ENCODE measurements at places on chromosomes 12 and 14.

- no peak for DNase-seq
Observed at GRCh38 chr12:54522243-54522642, 24.7 kb downstream of the NCKAP1L start.

DNA sequence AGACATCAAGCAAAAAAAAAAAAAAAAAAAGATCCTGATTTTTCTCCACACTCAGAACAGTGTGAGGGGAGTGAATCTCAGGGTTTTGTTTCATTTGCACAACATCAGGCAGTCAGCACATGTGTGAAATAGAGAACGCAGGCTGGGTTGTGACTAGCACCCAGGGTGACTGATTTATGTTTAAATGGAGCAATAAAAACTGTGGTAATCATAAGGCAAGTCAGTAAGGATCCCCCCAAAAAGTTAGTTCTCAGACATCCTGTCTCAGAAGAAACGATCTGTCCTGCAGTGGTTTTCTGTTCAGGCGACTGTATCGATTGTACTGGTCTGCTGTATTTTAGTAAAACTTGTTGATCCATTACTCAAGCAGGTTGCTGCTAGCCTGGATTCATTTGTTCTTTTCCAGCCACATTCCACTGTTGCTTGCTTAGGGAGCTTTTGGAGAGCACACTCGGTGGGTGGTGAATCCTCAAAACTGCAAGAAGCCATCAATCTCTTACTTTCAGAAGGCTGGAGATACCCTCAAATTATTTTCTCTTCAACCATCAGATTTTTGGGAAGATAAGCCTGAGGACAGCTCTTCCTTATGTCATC is 107.1 kb downstream of the DACT1 start:
- no peak for DNase-seq

DNA sequence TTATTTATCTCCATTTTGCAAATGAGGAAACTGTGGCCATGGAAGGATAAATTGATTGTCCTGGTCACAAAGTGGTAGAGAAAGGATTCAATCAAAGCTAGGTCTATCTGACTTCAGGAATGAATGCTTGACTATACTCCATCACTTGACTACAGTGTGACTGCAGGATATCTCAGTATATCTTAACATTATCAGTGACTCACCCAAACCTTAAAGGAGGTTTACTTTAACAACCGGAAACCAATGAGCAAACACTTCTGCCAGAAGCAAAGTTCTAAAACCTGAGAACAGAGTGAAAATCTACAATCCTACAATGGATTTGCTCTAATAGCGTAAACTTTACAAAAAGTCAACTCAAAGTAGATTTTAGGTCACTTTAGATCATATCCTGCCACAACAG is 277.0 kb downstream of the CEP128 start:
- DNase-seq: no peak

GRCh38 chr14:83470959-83471695 is 1937.5 kb upstream of the SEL1L start:
- DNase-seq: no peak

- no peak for DNase-seq
Observed at GRCh38 chr12:117111386-117111785, 12.2 kb upstream of the TESC start.

DNA sequence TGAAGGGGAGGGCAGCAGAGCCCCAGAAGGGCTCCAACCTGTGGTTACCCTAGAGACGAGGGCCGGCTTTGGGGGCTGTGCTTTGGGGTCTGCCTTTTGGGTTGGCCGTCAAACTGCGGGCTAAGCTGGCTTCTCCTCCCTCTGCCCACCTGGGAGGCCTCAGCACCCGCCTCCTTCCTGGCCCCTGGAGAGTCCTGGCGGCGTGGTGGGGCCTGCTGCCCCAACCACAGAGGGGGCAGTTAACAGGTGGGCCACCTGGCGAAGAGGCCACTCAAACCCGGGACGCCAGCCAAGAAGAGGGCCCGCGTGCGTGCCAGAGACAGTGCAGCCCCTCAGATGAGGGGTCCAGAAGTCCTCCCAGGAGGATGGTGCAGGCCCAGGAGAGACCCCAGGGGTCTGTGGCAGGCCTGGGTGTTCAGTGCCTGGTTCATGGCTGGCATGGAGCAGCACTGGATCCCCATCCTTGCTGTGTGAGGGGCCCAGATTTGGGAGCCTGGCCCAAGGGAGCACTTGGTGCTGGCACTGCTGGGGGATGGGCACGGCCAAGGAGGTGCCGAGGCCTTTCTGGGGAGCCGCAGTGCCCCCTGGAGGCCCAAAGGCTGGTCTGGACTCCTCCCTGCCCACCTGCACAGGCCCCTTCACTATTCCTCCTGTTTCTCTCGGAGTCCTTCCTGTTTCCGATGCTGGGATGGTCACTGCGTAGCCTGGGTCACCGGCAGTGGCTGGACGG is 48.8 kb downstream of the LRCOL1 start:
- DNase-seq: no peak

DNA sequence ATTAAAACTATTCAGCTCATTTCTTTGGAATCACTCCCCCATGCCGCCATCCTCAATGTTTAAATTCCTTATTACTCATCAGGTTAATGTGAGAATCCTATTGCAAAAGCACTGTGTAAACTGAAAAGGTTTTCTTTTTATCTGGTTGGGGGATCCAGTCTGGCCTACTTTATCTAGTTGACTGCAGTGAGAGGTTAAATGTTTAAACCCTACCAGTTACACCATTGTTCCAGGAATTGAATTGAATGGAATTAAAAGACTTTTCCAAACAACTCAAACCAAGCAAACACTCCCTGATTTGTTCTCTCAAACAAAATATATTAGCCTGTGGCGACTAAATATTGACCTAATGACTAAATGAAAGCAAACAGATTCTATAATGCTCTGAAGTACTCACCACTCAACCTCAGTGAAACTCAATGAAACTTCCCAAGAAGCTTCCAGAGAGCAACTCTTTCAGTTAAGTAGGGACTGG is 100.5 kb downstream of the VEZT start:
- DNase-seq: no peak

DNA sequence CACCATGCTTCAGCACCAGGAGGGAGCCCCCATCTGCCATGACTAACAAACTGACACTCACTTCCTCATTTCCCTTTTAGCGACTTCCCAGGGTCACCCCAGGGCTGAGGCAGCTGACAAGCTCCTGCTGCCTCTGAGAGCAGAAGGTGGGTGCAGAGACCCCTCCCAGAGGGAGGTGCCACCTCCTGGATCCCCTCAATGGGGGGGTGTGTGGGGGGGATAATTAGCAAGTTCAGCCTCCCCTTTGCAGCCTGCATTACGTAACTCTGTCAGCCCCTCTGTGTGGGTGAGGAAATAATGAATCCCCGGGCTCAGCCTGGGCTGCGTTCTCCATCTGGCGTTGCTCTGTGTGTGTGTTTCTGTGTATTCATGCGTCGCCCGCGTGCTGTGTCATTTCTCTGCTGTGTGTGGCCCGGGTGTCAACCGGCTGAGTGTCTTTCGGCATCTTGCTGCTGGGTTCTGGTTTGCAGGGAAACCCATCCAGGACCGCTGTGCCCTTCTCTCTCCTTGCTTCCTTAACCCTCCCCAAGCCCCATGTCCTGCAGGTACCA is 28.0 kb downstream of the NOS1 start:
- no peak for DNase-seq

DNA sequence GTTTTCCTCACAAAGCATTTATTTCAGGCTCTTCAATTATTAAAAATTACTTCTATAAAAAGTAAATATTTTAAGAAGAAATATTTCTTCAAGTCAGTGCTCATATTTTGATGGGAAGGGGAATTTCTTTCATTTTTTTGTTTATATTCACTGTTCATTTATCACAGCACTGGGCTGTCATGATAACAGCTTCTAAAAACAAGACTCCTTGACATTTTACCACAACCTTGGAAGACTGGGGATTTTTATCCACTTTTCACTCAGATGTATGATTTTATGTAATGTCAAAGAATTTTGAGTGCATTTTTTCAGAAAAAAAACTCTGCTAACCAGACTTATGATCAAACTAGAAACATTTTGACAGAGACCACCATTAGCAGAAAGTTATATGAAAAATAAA is 149.7 kb downstream of the PHLDA1 start:
- DNase-seq: no peak

DNA sequence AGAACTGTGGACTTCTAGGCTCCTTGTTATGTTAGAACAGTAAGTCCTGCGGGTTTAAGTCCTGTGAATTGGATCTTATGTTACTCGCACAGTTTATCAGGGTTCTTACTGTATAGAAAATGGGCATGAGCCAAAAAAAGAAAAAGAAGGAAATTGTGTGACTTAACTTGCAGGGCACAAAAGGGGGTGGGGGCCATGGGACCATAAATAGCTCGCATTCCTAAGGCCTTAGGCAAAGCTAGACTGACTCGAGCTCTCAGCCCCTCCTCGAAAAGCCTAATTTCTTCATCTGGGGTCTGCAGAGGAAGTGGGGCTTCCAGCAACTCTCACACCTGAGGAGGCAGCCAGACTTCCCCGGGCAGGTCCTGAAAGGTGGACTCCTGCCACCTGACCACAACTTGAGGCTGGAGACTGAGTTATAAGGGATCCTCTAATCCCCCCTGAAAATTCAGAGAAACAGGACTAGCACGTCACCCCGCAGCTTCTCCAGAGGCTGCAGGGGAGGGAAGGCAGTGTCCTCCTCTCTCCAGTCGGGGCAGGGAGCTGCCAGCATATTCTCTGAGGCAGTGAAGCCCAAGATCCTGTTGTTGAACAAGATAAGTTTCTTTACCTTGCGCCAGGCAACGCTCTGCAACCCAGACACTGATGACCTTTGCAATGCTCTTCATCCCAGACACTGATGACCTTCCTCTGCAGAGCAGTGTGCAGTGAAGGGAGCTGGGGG is 280.5 kb downstream of the PCNX1 start:
- no peak for DNase-seq

DNA sequence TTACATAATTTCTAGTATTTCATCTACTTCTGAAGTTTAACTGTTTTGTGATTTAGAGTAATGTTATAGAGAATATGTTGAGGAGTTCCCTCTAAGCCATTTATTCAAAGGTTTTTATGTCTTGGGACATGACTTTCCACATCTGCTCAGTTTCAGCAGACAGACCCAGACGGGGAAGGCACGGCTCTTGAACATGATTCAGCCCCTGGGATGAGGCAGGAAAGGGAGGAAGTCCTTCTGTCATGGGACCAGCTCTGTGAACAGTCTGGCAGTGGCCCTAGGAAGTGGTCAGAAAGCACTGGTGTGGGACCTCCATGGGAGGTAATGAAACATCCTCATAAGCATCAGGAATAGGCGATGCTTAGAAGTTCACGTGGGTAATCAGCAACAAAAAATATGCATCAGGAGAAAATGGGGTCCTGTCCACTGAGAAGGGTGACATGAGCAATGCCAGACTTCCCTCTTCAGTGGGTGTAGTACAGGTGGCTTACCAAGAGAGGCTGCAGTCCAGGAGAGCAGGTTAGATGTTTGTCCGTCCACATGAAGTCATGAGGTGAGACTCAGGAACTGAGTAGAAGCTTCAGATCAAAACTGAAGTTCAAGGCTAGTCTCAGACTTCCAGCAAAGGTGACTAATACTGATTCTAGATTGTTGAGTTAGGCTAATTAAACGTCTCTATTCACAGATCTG is 248.5 kb downstream of the IPO8 start:
- DNase-seq: no peak

DNA sequence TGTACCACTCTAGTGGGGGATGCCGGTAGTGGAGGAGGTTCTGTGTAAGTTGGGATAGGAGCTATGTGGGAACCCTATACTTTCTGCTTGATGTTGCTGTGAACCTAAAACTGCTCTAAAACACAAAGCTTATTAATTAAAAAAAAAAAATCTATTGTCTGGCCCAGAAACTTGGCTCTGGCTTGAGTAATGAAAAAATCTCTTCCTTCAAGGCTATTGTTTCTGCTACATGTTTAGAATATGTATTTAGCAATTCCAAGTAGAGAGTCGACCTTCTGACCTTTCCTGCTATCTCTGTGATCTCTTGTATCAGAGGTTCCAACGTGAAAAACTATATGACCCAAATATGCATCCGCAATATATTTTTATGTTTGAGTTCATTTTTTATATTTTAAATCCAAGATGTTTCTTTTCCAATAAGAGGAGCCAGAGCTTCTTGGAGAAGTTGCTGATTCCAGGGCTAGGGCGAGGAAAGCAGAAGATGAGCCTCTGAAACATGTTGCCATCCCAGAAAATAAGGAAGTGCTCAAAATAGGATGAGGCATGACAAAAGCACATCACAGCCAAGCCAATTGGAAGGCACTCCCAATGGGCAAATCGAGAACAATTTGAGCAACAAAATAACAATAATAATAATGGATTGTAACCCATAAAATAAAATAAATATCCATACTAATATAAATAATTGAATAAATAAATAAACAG is 184.6 kb upstream of the TMEM260 start:
- DNase-seq: no peak

GRCh38 chr12:29879606-29880308 is 96.0 kb upstream of the TMTC1 start:
- DNase-seq: no peak

- no peak for DNase-seq
Observed at GRCh38 chr14:90605430-90605829, 208.6 kb downstream of the CALM1 start.

- no peak for DNase-seq
Observed at GRCh38 chr12:103046154-103046553, 88.7 kb downstream of the ASCL1 start.

DNA sequence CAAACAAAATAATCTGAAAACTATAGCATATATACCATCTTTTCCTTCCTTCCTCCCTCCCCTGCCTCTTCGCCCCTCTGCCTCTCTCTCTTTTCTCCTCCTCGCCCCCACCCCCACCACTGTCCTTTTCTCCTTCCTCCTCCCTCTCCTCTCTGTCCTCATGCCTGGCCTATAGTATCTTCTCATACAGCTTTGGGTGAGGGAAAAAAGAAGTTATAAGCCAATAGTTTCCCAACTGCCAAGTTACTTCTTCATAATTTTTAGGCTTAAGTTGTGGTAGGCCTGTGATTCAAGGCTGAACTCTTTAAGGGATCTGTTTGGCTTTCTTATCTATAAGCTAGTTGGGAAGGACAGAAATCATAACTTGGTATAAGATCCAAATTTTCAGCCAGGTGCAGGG is 9.1 kb downstream of the TMED10 start:
- no peak for DNase-seq

GRCh38 chr12:52145228-52146088 is 46.4 kb downstream of the KRT80 start:
- DNase-seq: no peak

GRCh38 chr12:83739607-83740006 is 1052.9 kb downstream of the TMTC2 start:
- no peak for DNase-seq
